Hippocampal formation (tissue), 2 donors: ENCODE measurements at places on chromosomes 3 and 15.

DNA sequence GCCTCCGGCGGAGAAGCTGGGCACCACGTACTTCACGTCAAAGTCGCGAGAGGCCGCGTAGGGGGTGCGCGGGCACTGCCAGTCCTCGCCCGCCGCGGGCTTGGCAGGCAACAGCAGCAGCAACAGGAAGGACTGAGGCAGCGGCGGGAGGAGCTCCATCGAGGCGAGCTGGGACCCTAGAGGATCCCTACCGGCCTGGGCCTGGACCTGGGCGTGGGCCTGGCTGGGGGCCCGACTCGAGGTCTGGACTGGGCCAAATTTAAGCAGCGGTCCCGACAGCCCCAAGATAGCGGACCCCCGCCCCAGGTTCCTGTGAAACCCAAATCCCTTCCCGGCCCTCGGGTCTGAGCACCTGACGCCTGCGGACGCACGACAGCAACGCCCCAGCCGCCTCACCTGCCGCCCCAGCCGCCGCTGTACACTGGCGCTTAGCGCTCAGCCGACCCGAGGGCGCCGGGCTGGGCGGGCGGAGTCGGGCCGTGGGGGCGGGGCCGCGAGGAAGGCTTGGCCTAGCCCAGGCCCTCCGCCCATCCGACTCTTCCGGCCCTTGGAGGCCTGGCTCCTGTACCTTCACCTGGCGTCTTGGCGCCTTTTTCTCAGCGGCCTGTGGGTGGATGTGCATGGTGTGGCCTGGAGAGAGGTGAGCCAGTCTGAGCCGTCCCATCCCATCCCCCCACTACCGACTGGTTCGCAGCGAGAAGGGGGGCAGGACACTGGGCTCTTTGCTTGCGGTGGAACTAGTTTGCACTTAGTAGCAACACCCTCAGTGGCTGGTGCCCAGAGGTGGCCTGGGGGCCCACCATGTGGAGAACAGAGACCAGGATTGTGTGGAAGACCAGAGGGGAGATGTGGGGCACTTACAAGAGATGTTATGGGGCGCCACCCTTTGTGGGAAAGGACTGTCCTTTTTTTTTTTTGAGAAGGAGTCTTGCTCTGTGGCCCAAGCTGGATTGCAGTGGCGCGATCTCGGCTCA is at the start of gene MST1R:
Gene MST1R, minus strand, starts transcription at position 423 of the 974 bp plus-strand sequence. Its CDS starts 264 bp downstream, at position 159.
- DNase-seq: no peak

DNA sequence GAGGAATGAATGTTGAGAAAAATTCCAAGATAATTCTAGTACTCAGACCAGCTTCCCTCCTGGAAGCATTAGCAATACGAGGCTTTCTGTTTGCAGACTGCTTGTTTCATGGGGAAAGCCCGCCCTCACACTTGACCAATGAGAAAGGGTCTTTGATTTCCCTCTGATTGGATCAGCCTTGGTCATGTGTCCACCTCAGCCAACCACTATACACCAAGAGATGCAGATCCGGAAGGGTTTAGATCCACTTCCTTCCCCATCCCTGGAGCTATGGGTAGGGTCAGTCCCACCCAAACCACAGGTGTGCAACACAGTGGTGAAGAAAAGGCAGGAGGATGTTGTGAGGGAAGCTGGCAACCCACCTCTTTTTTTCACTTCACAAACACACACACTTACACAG is 154.7 kb downstream of the SV2B start:
- DNase-seq: no peak

DNA sequence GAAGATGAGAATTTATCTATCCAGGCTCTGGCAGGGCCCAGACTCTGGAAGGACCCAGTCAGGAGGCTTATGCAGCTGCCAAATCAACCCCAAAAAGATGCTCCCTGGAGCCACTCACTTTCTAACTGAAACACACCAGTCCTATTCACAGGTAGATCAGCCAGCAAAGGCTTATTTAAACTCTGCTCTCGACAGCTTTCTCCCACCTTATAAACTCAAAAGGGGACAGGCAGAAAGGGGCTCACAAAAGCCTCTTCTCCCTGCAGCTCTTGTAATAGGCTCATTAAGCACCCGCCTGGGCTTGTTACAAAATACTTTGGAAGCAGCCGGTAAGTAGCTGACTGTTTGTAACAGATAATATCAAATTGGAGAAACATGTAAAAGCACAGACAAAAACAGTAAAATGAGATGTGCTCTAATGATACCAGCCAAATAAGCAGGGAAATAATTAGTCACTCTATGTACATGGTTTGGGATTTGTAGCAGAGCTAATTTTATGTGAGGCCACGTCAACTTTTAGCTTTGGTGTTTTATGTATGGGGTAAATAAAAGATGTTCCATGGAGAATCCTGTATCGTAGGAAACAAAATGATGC is 213.8 kb downstream of the NR2F2 start:
- no peak for DNase-seq

GRCh38 chr15:72995849-72996248 is 56.4 kb upstream of the NEO1 start:
- no peak for DNase-seq

DNA sequence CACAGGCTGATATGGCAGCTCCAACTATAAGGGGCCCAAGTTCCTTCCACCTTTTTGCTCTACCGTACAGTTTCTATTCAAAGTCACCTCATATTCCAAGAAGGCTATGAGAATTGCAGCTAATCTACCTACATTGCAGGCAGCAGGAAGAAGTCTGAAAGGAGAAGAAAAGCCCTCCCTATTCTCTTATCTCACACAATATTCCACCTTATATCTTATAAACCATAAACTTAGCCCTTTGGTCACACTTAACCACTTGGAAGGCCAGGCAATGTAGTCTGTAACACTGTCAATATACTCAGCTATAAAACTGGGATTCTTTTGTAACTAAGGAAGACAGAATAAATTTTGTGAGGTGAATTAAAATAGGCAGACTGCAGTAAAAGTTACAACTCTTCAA is 54.9 kb downstream of the TBC1D5 start:
- no peak for DNase-seq

GRCh38 chr3:133467780-133468179 is 67.9 kb downstream of the BFSP2 start:
- DNase-seq: no peak

DNA sequence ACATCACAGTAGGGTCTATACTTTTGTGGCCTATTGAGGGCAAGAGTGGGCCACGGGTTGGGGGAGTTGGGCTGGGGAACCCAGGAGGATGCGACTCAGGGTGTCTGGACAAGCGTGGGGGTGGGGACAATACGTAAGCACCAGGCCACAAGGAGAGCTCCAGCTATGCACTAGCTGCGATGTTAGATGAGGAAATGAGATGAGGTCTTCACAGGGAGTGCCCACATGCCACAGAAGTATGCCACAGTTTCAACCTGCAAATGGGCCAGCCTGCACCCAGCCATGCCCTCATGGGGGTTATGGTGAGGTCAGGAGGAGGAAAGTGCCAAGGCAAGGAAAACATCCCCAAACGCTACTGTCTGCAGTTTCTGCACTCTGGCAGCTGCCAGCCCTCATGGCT is 30.5 kb downstream of the CACNA2D2 start:
- no peak for DNase-seq

GRCh38 chr15:72599855-72600464 is 54.5 kb upstream of the GOLGA6B start:
- DNase-seq: peak; percentile 8

GRCh38 chr3:11534011-11534792 is 109.5 kb downstream of the VGLL4 start:
- DNase-seq: no peak

- no peak for DNase-seq
These were observed 76.8 kb upstream of the DPH6 start for GRCh38 chr15:35622641-35623340.

- no peak for DNase-seq
These were observed 28.0 kb downstream of the ARHGAP31 start for GRCh38 chr3:119322021-119322834.

- no peak for DNase-seq
These were observed 13.2 kb downstream of the PFKFB4 start for GRCh38 chr3:48543271-48543866.
